Stimulated activated CD8-positive, alpha-beta memory T cell treated with anti-CD3 and anti-CD28 coated beads, Interleukin-15, amount 100 ng/mL, for 4 hours (primary cell): ENCODE measurements at places on chromosomes 11 and 22.

- no peak for DNase-seq
Observed at GRCh38 chr11:134760299-134760698, 348.3 kb upstream of the B3GAT1 start.

GRCh38 chr11:73059915-73060314, 82.2 kb downstream of the FCHSD2 start:
- DNase-seq: no peak

DNA sequence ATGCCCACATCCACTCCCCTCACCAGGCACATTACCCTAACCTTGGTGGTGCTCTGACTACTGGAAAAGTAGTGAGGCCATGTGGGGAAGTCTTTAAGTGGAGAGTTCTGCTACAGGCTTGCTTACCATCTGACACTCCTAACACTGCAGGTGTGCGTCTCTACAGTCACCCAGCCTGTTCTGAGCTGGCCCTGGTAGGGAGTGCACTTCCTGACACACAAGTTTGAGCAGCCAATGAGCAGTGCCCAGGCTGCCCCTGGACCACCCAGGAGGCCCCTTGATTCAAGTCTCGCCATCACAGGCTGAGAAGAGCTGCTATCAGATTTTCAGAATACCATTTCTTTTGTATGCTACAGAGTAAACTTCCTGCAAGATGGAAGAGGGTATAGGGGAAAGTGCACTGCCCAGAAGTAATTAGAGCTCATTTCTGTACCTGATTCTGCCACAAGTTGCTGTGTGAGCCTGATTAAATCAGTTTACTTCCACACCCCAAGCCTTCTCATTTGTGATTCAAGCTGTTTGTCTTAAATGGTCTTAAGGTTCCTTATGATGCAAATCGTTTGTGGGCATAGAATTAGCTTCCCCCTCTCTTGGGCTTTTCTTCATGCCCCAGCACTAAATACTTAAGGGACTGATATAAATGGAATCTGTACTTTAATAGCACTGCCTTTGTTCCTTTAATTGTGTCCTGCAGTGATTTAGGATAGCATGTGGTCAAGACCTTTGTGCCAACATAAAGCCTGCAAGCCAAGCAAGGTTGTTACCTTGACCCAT, 22.2 kb downstream of the OPCML start:
- DNase-seq: no peak

- no peak for DNase-seq
Observed at GRCh38 chr11:12599408-12600143, 74.6 kb upstream of the TEAD1 start.

DNA sequence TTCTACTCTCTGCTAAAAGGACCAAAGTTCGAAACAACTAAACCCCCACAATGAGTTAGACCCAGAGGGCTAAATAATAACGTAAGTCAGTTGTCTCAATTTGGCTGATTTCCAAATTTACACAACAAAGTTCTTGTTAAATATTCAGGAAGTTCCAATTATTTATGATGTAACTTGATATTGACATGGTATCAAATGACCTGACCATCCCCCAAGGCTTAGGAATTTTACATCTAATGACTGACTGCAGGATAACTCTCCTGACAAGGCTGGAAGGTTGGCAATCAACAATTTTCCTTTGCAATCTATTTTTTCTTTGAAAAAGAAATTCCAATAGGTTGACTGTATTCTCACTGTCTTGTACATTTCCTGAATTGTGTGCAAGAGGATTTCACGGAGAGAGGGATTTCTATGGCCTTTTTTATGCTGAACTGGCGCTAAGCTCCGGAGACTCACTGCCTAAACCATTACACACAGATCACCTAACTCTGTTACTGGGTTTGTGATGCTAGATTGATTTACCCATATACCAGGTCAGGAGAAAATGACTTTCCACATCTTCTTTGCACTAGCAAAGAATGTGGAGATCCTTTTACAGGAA, 9.6 kb upstream of the CDON start:
- no peak for DNase-seq

- DNase-seq: no peak
Observed at GRCh38 chr22:45743687-45744086, 72.1 kb downstream of the ATXN10 start.

GRCh38 chr22:43743131-43743530, 69.0 kb downstream of the EFCAB6 start:
- no peak for DNase-seq

- DNase-seq: no peak
Observed at GRCh38 chr11:35150454-35150853, 11.5 kb downstream of the CD44 start.

DNA sequence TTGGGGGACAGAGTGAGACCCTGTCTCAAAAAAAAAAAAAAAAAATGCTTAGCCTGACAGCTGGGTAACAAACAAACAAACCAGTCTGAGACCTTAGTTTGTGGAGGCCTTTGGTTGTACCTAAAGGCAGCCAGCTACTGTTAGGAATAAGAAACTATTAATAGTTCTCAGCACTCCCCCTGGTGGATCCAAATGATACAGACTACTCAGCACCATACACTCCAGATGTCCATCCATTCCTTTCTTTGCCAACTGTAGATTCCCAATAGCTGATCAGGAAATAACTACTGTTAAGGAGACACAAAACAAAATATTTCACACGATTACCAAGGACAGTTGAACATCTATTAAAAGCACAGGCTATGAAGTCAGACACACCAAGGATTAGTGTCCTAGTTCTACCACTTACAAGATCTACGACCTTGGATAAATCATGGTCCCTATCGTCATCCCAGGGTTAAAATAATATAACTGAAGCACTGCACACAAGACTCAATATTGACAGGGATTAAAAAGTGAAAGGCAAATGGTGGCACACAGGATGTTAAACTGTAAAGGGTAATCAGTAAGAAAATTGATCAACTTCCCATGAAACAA, 17.2 kb downstream of the CLDN25 start:
- DNase-seq: no peak

- DNase-seq: no peak
Observed at GRCh38 chr11:46309814-46310259, 32.4 kb downstream of the CREB3L1 start.

DNA sequence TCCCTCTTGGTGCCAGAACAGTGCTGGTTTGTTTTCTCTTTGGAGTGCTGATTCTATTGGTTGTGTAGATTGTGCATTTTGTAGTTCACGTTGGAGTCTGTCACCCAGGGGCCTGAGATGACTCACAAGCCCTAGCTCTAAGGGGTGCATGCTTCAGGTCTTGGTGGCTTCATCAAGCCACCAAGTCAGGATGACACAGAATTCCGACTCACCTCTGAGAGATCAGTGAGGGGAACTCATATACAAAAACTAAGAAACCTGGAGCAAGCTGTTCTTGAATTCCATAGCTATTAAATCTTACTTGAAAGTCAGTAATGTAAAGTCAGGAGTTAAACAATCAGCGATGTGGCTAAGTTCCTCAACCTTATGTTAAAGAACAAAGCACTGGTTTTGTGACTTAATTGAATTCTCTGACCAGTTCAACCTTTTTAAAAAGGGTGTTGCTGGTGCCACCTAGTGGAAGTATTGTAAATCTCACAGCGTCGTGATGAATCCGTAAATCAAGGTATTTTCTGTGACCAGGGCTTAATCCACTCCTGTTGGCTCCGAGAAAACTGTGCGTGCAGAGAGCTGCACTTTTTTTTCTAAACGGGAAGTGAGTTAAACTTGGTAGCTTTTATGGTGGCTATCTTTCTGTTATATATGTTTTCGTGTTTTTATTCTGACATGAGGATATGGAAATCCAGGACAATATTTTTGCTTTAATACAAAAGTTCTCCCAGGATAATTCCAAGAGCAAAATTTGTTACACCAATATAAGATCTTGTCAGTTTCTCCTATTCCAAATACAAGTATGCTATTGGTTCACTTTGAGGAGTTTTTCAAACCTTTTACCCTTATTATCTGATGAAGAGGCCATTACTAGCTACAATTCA, 14.6 kb downstream of the MMP13 start:
- no peak for DNase-seq

GRCh38 chr22:47445716-47446290, 683.4 kb downstream of the TBC1D22A start:
- no peak for DNase-seq

GRCh38 chr11:23974051-23974450, 522.8 kb upstream of the LUZP2 start:
- DNase-seq: no peak

- DNase-seq: no peak
Observed at GRCh38 chr11:107688322-107688918, 23.4 kb downstream of the SLN start.

- no peak for DNase-seq
Observed at GRCh38 chr11:93773045-93773477, 11.0 kb upstream of the MED17 start.

GRCh38 chr22:45090497-45090910, 73.2 kb upstream of the NUP50 start:
- no peak for DNase-seq

- DNase-seq: no peak
Observed at GRCh38 chr11:47944632-47945031, 35.7 kb upstream of the PTPRJ start.

GRCh38 chr11:121383716-121384115, 68.4 kb upstream of the SORL1 start:
- DNase-seq: no peak

GRCh38 chr11:19450282-19450681, 209.5 kb upstream of the E2F8 start:
- DNase-seq: no peak

GRCh38 chr11:68164437-68164836, 43.2 kb upstream of the CHKA start:
- no peak for DNase-seq

DNA sequence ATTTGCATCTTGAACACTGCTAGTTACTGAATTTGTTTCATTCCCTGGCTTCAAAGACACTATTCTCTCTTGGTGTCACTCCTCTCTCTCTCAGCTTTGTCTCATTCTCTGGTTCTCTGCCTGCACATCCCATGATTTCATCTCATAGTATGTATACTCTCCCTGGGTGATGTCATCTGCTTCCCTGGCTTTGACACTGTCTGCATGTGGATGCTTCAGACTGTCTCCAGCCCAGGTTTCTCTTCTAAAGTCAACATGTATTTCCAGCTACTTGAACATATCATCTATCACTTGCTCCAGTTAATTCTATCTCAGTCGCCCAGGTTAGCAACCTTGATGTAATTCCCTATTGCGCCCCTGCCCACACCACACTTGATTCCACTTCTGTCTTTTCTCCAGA, 9.3 kb upstream of the ACAT1 start:
- no peak for DNase-seq

DNA sequence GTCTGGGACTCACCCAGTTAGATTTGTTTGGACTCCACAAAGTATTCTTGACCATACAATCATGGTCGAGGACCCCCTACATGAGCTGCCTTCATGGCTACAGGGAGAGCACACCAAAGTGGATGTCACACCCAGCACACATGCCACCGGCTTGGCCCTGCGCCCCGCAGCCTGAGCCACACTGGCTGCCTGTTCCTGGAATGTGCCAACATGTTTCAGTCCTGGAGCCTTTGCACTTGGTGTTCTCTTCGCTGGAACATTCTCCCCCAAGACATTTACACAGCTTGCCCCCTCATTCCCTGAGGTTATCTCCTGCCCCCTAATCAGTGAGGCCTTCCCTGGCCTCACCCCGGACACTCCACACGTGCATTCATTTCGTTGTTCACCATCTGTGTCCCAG, 46.0 kb downstream of the PPARA start:
- DNase-seq: no peak

DNA sequence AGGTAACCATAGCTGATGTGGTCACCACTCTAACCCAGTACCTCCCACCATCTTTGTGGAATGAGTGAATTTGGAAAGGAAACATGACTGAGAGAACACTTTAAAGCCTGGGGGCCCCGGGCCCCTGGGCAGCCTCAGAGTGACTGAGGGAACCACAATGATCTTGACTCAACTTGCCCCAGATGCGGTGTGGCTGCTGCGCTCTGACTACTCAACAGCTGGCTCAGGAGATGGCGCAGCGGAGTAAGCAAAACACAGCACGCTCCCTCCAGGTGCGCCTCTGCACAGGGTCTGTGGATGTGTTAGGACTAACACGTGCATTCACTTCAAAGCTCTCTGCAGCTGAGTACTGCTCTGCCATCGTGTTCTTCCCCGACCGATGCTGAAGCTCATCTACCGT, 5.9 kb downstream of the RNF215 start:
- DNase-seq: no peak

DNA sequence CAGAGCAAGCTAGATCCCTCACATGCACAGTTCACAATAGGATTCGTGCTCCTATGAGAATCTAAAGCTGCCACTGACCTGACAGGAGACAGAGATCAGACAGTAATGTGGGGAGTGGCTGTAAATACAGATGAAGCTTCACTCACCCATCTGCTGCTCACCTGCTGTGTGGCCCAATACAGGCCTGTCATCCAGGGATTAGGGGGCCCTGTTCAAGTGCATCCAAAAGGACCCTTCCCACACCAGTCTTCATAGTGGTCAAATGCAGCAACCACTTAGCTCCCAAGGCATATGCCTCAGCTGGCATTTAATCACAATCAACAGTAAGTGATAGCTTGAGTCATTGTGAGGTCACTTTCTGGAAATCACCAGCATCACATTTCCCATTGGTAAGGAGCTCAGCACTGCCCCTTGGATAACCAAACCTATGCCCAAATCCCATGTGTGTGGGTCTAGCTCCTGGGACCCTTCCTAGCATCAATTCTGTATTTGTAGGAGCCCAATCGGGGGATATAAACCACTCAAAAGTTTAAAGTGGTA, 65.6 kb downstream of the OR4C45 start:
- DNase-seq: no peak

- no peak for DNase-seq
Observed at GRCh38 chr11:9862981-9863380, 199.1 kb downstream of the SWAP70 start.

- peak; percentile 66 for DNase-seq
Observed at GRCh38 chr11:57426929-57427726, at the start of gene SLC43A3. Gene SLC43A3 (minus strand): TSS chr11:57427121. CDS start chr11:57426172, 949 bp downstream.

DNA sequence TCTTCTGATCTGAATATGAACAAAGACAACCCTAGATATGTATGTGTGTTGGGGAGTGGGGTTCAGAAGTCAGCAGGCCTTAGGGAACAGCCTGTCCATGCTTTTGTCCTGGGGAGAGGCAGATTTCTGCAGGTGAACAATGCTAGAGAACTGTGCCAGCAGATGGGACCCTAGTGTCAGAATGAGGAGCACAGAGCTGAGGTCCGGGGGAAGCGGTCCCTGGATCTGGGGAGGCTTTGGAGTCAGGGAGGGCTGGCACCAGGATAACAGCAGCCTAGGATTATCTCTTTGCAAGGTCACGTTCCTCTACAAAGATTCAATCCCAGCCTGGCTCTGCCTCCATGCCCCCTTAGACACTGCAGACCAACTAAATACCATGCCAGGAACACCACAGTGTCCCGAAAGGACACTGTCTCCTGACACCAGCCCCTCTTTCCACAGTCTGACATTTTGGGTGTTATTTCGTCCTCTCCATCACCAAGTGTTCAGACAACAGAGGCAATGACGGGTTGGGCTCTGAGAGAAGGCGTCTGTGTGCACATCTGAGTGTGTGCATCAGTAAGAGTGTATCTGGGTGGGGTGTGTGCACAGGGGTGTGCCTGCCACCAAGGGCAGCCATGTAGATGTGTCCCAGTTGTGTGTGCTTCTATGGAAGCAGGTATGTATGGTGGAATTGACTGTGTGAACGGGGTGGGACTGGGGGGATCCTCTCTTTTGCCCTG, 43.5 kb downstream of the EIF3F start:
- DNase-seq: no peak

GRCh38 chr11:46801694-46802470, 44.2 kb downstream of the CKAP5 start:
- DNase-seq: no peak
